ENCODE measurements at places on chromosomes 13 and 19. TPM values are rescaled to one million over a fixed set of nuclear protein-coding genes. Genes with fewer than 3 reads are reported as not detected.

Gene PROSER3
- total RNA-seq = 16.6 TPM

DNA sequence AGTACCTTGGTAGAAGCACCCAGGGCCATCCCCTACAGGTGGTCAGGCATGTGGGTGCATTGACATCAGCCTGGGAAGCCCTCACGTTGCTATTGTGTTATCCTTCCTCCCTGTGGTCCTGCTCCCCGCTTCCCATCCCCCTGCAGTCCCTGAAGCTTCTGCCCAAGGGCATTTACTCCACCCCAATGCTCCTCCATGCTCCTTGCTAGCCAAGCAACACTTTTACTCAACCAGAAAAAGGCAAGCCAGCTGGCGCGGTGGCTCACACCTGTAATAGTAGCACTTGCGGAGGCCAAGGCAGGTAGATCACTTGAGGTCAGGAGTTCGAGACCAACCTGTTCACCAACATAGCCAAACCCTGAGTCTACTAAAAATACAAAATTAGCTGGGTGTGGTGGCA lies 54.8 kb upstream of the LATS2 start:
- DNase-seq = no peak

Gene NPAS1
- total RNA-seq = not detected

Gene KCNJ14
- total RNA-seq = 1.0 TPM

Gene FARP1
- total RNA-seq = 42.5 TPM

DNA sequence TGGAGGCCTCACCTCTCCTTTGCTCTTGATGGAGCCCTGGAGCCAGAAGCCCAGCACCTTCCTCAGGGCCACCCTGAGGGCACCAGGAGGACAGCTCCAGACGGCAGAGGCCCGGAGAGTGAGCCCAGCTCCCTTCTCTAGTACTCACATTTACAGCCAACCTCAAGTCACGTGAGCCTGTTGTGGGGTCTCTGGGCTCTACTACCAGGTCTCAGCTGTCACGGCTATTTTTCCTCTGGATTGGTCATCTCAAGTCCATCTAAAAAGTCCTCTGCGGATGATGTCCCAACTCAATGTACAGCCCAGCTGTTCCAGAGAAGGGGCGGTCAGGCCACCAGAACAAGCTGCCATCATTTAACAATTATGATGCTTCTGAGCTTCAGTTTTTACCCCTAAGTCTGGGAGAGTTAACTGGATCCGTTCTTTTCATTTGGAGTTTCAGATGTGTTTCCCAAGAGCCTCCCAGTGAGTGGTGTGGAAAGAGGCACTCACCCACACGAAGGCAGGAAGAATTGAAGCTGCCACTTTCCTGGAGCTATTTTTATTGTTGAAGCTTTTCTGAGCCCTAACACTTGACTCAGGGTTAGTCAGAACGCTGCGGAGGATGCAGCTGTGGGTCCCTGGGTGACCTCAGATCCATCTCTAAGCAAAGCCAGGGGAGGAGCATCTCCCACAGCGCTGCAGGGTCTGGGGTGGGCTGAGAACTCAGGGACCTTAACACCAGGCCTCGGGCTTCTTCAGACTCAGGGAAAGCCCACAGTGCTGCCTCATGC lies 143.5 kb upstream of the UBL3 start:
- no peak for DNase-seq

DNA sequence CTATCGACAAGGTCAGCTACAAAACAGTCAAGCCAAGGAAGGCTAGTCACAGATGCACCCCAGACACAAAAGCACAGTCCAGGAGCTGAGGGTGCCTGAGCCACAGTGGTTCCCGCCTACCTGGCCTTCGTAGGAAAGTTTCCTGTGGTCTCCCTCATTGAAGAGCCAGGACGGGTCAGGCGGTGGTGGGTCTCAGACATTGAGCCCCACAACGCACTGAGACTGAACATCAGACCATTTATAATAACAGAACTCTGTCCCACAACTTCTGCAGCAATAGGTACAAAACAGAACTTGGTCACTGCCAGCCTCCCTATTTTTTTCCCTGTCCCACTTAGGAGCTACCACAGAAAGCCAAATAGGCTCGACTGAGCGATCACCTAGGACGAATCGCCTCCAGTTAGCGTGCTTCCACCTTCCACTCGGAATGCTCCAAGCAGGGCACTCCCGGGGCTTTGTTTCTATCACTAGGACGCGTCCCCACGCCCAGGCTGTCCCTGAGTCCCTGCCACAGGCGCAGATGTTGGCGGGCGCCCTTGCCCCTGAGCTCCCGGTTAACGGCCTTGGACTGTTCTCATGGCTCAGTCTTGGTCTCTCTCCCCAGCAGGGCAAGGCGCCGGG lies 640 bp upstream of the ZNF544 start:
- DNase-seq = no peak

GRCh38 chr13:94313321-94313910 lies 166.1 kb downstream of the DCT start:
- no peak for DNase-seq

All from mesenteric fat pad (tissue), 1 donor.